ENCODE measurements at places on chromosomes 2 and 18. TPM values are rescaled to one million over a fixed set of nuclear protein-coding genes. Genes with fewer than 3 reads are reported as not detected.
A peak's percentile ranks its signal among the peaks of the same experiment; 100 is the strongest.

GRCh38 chr2:227267410-227268115, 57.5 kb upstream of the MFF start:
- no peaks in the 10 kb centered on the region for H3K36me3 ChIP-seq
- H3K4me1 ChIP-seq: peaks cover 13% of the 10 kb centered on the region
- DNase-seq: peak; percentile 63
- no peak overlapping the region for H3K4me3 ChIP-seq
- no peaks in the 10 kb centered on the region for H3K27me3 ChIP-seq

- peak; percentile 83 for DNase-seq
- H3K4me3 ChIP-seq: 0 out of 2 replicates have a peak overlapping the region, but pooled peaks have one; percentile 21
- no peaks in the 10 kb centered on the region for H3K27me3 ChIP-seq
- no peak overlapping the region for H3K27ac ChIP-seq
- peaks cover 78% of the 10 kb centered on the region for H3K4me1 ChIP-seq
Observed at GRCh38 chr2:222882484-222882928, 21.7 kb downstream of the ACSL3 start.

GRCh38 chr18:30971338-30971956, 71.1 kb downstream of the DSC3 start:
- H3K4me1 ChIP-seq: no peaks in the 10 kb centered on the region
- no peaks in the 10 kb centered on the region for H3K36me3 ChIP-seq
- no peak overlapping the region for H3K4me3 ChIP-seq
- H3K27ac ChIP-seq: no peak overlapping the region

SLC11A1 gene
- 0.17 TPM for total RNA-seq

FSIP2 gene
- 2.5 TPM for total RNA-seq

DNA sequence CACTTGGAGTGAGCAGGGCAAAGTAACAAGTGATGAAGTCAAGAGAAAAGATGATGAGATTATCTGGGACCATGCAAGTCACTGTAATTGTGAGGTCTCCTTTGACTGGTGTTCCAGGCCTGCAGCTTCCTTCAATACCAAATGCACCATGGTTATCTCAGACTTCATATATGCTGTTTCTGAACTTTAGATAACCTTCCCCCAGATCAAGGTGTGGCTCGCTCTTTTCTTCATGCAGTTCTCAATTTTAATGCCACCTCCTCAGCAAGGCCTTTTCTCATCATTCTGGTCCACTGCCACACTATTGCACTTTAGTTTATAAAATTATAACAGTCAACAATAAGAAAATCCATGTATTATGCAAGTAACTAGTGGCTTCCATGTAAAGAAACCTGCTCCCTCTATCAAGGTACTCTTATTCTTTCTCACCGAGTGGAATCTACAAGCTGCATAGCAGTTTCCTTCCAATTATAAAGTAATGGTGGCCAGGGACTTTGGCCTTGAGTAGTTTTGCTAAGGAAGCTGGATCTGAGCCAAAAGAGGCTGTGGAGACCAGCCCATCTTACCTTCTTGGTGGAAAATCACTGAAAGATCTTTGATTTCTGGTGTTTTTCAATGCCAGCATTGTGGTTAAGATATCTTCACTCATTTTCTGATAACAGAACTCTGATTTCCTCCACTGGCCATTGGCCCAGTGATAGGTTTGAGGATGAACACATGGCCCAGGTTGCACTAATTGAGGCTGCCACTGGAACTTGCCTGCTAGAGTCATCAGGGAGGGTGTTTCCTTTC, 113.6 kb downstream of the KCNE4 start:
- H3K27me3 ChIP-seq: peaks cover 19% of the 10 kb centered on the region
- DNase-seq: no peak
- no peak overlapping the region for H3K4me3 ChIP-seq
- no peaks in the 10 kb centered on the region for H3K4me1 ChIP-seq
- no peak overlapping the region for H3K27ac ChIP-seq

- H3K4me1 ChIP-seq: peaks cover 20% of the 10 kb centered on the region
- H3K27me3 ChIP-seq: no peaks in the 10 kb centered on the region
- H3K27ac ChIP-seq: no peak overlapping the region
Observed at GRCh38 chr2:150567771-150568301, 80.4 kb upstream of the RND3 start.

- H3K4me1 ChIP-seq: no peaks in the 10 kb centered on the region
- H3K27ac ChIP-seq: no peak overlapping the region
- H3K27me3 ChIP-seq: no peaks in the 10 kb centered on the region
- no peak overlapping the region for H3K4me3 ChIP-seq
- no peak for DNase-seq
Observed at GRCh38 chr18:43680096-43680495, 402.8 kb upstream of the SYT4 start.

KCNIP3 gene
- total RNA-seq: 19.1 TPM

PROKR1 gene
- total RNA-seq: 0.12 TPM

NT5C1B gene
- total RNA-seq: not detected

GRCh38 chr2:86186431-86186830, 8.8 kb downstream of the IMMT start:
- H3K27ac ChIP-seq: no peak overlapping the region
- H3K4me3 ChIP-seq: no peak overlapping the region
- no peaks in the 10 kb centered on the region for H3K4me1 ChIP-seq
- no peaks in the 10 kb centered on the region for H3K27me3 ChIP-seq
- no peak for DNase-seq

- no peak overlapping the region for H3K4me3 ChIP-seq
- H3K27me3 ChIP-seq: no peaks in the 10 kb centered on the region
- peaks cover 33% of the 10 kb centered on the region for H3K36me3 ChIP-seq
- no peaks in the 10 kb centered on the region for H3K4me1 ChIP-seq
Observed at GRCh38 chr18:58978916-58979315, 114.2 kb downstream of the ZNF532 start.

DNA sequence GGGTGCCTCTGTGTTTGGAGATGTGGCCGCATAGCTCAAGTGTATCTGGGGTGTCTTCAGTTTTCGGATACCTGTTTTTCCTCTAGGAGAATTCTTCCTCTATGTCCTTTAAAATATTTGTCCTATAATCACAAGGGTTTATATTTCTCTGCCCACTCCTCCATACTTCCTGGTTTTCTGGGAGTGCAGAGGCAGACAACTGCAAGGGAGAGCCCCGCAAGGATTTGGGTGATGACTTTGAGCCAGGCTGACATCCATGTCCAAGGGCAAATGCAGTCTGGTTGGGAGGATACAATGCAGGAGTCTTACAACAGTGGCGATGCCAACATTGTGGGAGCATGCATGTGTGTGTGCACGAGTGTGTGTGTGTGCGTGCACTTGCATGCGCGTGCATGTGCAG, 2.1 kb downstream of the IL1RL1 start:
- no peak overlapping the region for H3K4me3 ChIP-seq
- DNase-seq: no peak
- no peaks in the 10 kb centered on the region for H3K36me3 ChIP-seq
- H3K27me3 ChIP-seq: no peaks in the 10 kb centered on the region
- H3K27ac ChIP-seq: peak overlapping the region; percentile 82

DNA sequence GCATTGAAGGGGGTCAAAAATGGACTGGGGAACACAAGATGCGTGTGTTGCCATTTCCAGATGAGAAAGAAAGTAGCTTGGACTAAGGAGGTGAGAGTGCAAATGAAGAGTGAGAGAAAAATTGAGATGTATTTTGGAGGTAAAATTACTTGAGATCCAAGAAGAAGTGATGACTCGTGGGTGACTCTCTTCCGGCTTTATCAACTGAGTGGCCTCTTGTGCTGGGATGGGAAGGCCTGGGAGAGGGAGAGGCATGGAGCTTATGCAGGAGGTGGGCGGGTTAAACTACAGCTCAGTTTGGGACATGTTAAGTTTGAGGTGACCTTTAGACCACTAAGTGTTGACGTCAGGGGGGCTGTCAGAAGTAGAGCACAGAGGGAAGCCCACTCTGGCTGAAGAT, 34.9 kb downstream of the SULT1C2 start:
- H3K4me3 ChIP-seq: no peak overlapping the region
- H3K4me1 ChIP-seq: peaks cover 31% of the 10 kb centered on the region
- no peaks in the 10 kb centered on the region for H3K27me3 ChIP-seq
- peak; percentile 64 for DNase-seq
- H3K36me3 ChIP-seq: no peaks in the 10 kb centered on the region

GRCh38 chr2:159200498-159200897, 86.0 kb downstream of the WDSUB1 start:
- no peak overlapping the region for H3K4me3 ChIP-seq
- peaks cover 5% of the 10 kb centered on the region for H3K36me3 ChIP-seq
- DNase-seq: no peak

GRCh38 chr2:179470992-179471391, 206.4 kb upstream of the SESTD1 start:
- H3K27me3 ChIP-seq: no peaks in the 10 kb centered on the region
- DNase-seq: no peak
- peaks cover 7% of the 10 kb centered on the region for H3K4me1 ChIP-seq
- H3K4me3 ChIP-seq: no peak overlapping the region

GRCh38 chr2:21026479-21027282, 17.2 kb downstream of the APOB start:
- no peaks in the 10 kb centered on the region for H3K36me3 ChIP-seq
- no peak overlapping the region for H3K27ac ChIP-seq
- no peak overlapping the region for H3K4me3 ChIP-seq
- peaks cover 11% of the 10 kb centered on the region for H3K27me3 ChIP-seq

- no peak overlapping the region for H3K4me3 ChIP-seq
- H3K27me3 ChIP-seq: no peaks in the 10 kb centered on the region
- DNase-seq: no peak
- 0 out of 2 replicates have a peak, but pooled peaks cover 4% of the 10 kb centered on the region for H3K4me1 ChIP-seq
- no peaks in the 10 kb centered on the region for H3K36me3 ChIP-seq
Observed at GRCh38 chr2:54845514-54845913, 122.1 kb downstream of the EML6 start.

GRCh38 chr18:23877371-23877770, 137.2 kb upstream of the TTC39C start:
- H3K27ac ChIP-seq: no peak overlapping the region
- no peak overlapping the region for H3K4me3 ChIP-seq
- H3K4me1 ChIP-seq: peaks cover 1% of the 10 kb centered on the region
- DNase-seq: no peak

DNA sequence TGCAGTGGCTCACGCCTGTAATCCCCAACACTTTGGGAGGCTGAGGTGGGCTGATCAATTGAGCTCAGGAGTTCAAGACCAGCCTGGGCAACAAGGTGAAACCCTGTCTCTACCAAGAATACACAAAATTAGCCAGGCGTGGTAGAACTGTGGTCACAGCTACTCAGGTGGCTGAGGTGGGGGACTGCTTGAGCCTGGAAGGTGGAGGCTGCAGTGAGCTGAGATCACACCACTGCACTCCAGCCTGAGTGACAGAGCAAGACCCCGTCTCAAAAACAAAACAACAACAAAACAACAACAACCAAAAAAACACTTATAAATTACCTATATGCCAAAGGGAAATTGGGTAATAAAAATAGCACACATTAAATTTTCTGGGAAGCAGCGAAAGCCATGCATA, 141.6 kb downstream of the HDAC4 start:
- H3K4me3 ChIP-seq: no peak overlapping the region
- no peaks in the 10 kb centered on the region for H3K27me3 ChIP-seq
- H3K36me3 ChIP-seq: no peaks in the 10 kb centered on the region
- H3K27ac ChIP-seq: no peak overlapping the region
- peaks cover 6% of the 10 kb centered on the region for H3K4me1 ChIP-seq

GRCh38 chr2:108805782-108806181, 19.2 kb downstream of the CCDC138 start:
- H3K27ac ChIP-seq: no peak overlapping the region
- no peaks in the 10 kb centered on the region for H3K27me3 ChIP-seq
- peaks cover 40% of the 10 kb centered on the region for H3K36me3 ChIP-seq
- no peak for DNase-seq
- no peaks in the 10 kb centered on the region for H3K4me1 ChIP-seq

THUMPD2 gene
- 10.2 TPM for total RNA-seq

HES6 gene
- total RNA-seq: 19.6 TPM

DNA sequence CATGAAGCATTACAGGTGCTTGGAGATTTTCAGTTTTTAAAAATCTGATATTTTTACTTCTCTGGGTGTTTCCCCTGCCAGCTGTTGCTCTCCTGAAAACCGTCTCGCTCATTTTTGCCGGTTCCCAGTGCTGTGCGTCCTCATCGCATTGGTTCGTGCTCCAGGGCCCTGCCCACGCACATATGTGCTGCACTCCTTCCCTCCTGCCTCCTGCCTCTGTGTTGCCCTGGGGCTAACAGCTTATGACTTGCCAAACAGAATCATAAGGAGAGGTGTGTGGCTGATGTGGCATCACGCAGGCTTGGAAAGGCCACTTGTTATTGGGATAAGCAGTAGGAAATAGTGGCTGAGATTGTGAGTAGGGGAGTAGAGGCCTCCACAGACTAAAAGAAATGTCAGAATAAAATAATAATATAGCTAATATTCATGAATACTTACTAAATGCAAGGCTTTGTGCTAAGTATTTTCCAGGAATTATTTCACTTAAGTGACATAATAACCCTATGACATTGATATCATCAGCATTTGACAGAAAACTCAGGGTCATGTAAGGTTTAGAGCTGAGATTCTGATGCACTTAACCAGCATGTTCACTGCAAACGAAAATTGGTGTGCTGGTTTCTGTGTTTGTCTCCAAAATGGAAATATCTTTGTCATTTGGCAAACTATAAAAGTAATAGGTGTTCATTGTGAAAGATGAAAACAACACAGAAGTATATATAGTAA, 53.5 kb downstream of the SLC4A1AP start:
- H3K27ac ChIP-seq: no peak overlapping the region
- peak; percentile 36 for DNase-seq
- no peaks in the 10 kb centered on the region for H3K27me3 ChIP-seq
- peaks cover 42% of the 10 kb centered on the region for H3K4me1 ChIP-seq

DNA sequence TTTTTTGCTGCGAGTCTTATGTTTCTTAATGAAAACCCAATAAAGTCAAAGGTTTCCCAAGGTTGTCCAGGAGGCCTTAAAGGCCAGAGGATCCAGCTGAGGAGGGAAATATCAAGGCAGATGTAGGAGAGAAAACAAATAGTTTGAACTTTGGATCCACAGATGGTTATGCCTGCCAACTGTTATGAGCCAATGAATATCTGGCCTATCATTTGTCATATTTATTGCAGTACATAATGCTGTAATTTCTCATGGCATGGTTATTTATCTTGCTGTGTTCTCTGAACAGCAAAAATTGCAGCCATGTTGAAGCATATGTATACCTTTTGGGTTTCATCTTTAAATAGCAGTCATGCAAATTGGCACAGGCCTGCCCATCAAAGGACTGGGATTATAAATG, 38.2 kb upstream of the CAVIN2 start:
- no peaks in the 10 kb centered on the region for H3K36me3 ChIP-seq
- no peaks in the 10 kb centered on the region for H3K27me3 ChIP-seq
- no peak overlapping the region for H3K4me3 ChIP-seq
- no peak for DNase-seq
- H3K27ac ChIP-seq: no peak overlapping the region

C1GALT1C1L gene
- not detected for total RNA-seq

FAM168B gene
- total RNA-seq: 103 TPM

DNA sequence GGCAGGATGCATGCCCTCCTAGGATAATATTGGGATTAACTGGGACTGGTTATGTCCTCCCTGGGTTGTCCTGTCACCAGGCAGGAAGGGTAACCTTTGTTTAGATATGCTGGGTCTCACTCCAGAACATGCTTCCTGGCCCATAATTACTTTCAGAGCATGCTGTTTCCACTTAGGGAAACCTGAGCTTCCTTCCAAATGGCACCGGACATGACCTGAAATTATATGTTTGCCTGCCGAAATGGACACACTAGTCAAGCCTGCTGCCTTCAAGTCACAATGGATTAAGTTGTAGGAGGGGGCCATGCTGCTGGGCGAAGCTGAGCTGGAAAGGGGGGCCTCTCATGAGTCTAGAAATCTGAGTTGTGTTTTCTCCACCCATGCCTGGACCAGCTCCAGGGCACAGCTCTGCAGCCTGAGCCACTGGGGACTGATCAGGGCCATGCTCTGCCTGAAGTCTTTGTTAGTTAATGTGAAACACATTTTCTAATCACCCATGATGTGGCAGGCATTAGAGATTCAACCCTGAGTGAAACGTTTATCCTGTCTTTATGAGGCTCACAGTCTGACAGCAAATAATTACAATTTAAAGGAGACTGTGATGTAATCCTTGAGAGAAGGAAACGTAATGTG, 273.3 kb downstream of the TNS1 start:
- DNase-seq: no peak
- H3K36me3 ChIP-seq: no peaks in the 10 kb centered on the region
- no peak overlapping the region for H3K27ac ChIP-seq
- peaks cover 34% of the 10 kb centered on the region for H3K27me3 ChIP-seq
